ENCODE measurements at places on chromosomes 4 and X.

DNA sequence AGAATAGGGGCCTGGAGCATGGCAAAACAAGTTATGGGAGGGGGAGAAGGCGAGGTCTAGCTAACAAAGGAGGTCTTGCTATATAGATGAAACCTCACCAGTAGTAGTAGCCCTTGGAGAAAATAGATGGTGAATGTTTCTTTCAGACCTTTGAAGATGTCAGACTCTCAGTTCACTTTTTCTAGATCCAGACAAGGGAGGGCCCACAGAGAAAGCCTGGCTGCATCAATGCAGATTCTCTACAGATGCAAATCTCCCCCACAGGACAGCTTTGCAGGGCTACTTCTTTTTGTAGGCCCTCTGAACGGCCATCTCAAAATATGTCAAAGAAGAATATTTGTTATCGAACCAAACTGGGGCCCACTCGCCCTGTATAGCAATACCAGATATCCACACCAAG, 159.7 kb downstream of the ANK2 start:
- DNase-seq, result no peak

DNA sequence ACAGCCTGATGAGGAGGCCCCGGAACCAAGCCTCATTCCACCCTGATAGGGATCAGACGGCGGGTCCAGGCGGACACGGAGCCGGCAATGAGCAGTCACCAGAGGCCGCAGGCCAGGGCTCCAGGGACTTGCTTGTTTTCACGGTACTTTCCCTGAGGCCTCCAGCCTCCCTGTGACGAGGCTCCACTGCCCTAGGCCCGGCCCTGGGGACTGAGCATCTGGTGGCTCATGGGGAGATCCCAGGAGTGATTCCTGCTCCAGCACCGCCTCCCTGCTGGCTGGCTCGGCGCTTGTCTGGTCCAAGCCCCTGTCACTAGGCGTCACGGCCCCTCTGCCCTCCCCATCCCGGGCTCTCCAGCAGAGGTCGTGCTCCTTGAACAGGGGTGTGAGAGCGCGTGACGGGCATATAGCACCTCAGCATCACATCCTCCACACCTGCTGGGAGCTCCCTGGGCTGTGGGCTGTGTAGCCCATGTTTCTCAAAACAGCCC, 14.1 kb downstream of the HTRA3 start:
- no peak for DNase-seq

GRCh38 chr4:184460499-184461285, 13.7 kb downstream of the IRF2 start:
- no peak for DNase-seq

GRCh38 chr4:187366530-187366929, 629.0 kb upstream of the ZFP42 start:
- no peak for DNase-seq

DNA sequence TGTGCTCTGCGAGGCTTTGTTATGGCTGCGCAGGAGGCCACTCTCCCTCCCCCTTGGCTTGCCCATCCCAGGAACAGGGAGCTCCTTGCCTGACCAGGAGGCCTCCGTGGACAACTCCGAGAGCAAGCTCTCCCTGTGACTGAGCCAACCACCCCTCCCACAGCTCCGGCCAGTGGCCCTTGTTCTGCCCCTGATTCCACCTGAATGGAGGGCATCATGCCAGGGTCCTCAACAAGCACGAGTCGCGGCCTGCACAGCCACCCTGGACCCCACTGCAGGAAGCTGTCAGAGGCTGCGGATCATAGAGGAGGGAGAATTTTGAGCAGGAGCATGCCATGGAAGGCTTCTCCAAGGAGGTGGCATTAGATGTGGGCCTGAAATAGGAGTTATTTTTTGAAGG, 44.8 kb upstream of the GRPEL1 start:
- DNase-seq, result no peak

- no peak for DNase-seq
These were observed 35.0 kb upstream of the RASGEF1B start for GRCh38 chr4:81506731-81507130.

DNA sequence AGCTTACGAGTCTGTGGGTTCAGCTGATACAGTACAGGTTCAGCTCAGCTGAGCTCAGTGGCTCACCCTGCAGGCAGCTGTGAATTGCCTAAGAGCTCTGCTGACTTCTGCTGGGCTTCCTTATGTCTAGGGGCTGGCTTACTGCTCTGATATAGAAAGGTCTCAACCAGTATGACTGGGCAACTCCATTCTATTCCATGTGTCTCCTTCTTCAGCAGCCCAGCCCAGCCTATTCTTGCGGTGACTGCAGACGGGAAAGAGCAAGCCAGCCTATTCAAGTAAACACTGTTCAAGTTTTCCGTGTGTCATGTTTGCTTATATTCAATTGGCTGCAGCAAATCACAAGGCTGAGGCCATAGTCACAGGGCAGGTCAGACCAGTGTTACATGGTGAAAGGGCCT, 615.4 kb upstream of the ZFP42 start:
- no peak for DNase-seq

DNA sequence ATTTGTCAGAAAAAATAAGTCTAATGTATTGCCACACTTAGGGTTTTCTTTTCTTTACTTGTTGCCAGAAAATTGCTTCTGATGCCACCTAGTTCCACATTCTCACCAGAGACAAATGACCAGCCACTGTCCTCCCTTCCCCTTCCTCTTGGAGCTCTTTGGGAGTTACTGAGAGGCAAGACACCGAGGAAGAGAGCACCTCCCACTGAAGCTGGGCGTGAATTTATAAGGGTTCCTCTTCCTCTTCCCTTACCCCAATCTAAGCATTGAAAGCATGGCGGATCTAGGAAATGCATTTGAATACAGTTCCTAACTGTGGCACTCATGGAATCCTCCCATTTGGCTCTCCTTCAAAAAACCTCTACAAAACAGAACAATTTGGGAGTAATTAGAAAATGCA, 30.0 kb downstream of the ANXA3 start:
- no peak for DNase-seq

GRCh38 chr4:102180046-102180445, 165.2 kb downstream of the SLC39A8 start:
- DNase-seq, result no peak

DNA sequence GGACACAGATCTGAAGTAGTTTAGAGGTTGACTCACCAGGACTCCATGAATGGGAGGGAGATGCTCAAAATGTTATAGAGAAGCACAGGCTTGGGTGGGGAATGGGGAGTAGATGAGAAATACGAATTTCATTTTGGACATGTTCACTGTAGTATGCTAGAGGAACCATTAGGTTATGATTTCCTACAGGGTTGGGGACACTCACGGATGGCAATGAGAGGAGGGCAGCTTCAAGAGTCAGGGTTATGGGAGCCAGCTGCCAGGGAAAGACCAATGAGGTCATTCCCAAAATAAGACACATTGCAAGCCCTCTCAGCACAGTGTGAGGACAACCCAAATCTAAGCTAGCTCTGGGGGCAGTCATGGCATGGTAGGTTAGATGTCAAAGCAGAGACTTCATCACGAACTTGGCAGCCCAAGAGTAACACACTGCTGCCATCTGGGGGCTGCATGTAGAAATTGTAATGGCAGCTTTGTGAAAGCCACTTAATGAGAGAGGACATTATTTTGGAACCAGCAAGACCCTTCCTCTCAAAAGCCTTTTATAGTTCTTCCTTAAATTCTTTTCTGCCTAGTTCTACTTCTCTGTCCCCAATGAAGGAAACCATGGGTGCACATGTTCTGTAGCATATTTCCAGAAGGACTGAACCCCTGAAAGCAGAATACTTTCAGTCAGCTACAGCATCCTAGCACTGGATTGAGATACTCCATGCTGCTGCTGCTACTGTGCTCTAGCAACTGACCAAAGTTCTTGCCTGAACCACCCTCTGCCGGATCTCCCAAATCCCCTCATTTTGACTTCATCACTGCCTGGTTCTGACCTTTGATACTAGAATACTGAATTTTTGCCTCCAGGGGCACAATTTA, 16.2 kb upstream of the ZCCHC12 start:
- DNase-seq, result no peak

GRCh38 chr4:47659342-47659741, 174.3 kb downstream of the ATP10D start:
- no peak for DNase-seq

DNA sequence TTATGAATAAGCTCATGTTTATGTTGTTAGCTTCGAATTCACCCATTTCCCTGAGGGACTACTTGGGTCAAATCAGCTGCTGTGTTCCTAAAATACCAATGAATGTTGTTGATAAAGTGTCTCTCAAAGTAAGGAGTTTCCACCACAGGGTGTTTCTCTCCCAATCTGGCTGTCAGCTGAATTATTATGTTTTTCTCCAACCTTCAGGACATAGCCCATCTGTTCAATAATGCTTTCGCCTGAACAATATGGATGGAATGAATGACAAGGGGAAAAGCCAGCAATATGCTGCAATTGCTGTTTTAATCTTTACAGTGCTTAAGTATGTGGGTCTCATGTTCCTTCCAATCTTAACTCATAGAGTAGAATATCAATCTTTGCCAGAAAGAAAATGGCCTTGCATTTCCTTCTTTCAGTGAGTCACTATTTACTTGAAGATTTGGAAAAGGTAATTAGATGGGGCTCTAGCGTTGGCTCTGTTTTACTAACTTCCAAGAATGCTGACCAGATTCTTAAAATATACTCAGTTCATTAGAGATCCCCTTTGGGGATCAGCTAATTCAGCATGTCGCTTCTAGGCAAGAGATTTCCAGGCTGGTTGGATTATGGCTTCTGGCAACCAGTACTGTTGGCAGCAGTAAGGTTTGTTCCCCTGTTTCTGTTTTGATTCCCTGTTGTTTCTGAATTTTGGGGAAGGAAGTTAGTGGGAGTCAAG, 410.5 kb downstream of the PPP3CA start:
- DNase-seq, result no peak

GRCh38 chrX:97000682-97001368, 117.1 kb downstream of the RPA4 start:
- DNase-seq, result no peak

- no peak for DNase-seq
These were observed 195.9 kb downstream of the MGST2 start for GRCh38 chr4:139861471-139861870.

- no peak for DNase-seq
These were observed 83.7 kb upstream of the ETNPPL start for GRCh38 chr4:108846568-108846967.

DNA sequence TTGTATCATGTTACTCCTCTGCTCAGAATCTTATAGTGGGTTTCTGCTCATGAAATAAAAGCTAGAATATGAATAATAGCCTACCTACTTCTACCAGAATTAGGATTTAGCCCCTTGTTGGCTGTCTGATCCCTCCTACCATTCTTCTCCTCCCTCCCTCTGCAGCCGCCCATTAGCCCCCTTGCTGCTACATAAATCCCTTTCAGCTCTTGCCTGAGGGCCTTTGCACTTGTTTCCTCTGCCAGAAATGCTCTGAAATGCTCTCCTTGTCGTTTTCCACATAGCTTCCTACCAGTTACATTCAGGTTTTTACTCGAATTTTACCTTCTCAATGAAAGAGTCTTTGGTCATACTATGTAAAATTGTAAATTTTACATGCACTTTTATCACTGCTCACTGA, 159.2 kb downstream of the ADGRL3 start:
- DNase-seq, result no peak

DNA sequence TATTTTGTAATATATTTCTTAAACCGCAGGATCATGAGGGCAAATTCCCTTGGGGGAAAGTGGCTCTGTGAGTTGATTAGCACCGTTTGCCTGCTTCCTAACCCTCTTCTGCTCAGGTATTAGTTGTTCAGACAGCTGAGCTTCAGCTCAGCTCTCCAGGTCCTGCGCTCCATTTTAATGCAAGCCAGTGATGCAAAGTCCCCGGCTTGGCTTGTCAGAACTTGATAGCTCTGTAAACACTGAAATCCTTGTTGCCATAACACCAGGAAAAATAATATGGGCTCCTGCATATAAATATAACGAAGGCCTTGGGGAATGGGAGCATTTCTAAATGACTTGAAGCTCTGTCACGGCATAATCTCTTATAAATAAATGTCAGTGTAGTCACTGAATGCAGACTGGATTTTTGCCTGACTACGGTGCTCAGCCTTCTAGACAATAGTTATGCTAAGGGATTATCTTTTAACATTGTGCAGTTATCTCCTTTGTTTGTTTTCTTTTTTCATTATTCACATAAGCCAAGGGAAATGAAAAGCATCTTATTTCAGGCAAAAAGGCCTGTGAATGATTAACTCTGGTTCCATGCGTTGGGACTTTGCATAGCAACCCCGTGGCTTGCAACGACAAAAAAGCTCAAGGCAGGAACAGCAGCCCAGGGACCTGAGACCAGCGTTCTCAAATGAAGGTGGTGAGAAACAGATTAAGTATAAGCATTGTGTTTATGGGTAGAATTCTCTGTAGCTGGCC, 253.2 kb downstream of the SPRY1 start:
- no peak for DNase-seq

DNA sequence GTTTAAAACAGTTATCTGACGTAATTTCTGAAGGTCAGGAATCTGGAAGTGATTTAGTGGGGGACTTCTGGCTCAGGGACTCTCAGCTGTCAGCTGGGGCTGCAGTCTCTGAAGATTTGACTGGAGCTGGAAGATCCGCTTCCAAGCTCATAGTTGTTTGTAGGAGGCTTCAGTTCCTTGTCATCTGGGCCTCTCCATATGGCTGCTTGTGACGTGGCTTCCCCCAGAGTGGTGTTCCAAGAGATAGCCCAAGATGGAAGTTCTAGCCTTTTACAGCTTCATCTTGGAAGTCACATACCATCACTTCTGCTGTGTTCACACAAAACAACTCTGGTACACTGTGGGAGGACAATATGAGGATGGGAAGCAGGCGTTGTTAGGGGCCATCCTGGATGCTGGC, 2.1 kb downstream of the MPC1L start:
- no peak for DNase-seq

GRCh38 chr4:143405075-143405730, 68.5 kb downstream of the GAB1 start:
- DNase-seq, result no peak

DNA sequence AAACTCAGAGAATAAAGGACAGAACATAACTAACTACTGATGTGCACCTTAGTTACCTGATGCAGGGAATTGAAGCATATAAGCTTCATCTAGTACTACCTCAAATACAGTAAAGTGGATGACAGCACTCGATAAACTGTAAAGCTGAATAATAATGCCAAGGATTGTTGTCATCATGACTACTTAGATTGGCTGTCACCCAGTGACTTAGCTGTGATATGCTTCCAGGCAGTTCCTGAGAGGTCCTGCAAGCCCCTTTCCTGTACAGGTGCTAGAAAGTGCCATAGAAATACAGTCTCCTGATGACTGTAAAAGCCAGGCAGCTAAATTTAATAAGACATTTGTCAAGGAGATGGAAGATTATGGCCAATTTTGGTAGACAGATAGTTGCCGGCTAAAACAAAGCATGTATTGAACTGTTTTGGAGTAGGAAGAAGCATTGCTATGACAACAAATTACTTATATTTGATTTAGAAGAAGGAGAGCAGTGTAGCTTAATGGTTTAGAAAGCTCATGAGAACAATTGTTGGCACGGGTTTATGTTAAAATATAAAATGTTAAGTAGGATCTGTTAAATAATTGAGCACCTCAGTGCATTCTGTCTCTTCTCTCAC, 29.7 kb downstream of the TMEM164 start:
- DNase-seq, result no peak

DNA sequence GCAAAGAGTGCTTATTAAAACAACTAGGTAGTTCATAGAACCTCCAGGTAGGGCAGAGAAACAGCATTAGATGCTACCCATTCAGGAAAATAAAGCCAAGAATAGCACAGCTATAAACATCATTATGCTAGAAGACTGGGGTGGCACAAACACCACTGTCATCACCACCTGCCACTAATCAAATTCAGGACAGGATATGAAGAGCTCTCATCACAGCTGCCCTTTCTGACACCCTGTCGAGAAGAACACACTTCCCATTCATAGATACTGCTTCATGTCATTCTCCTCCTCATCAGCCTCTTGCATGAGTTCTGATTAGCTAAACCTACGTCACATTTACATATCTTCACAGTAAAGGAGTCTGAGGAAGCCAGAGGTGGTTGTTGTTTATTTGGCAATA, 692.3 kb upstream of the HS3ST1 start:
- DNase-seq, result no peak
